ENCODE measurements at places on chromosomes 12 and 14.

DNA sequence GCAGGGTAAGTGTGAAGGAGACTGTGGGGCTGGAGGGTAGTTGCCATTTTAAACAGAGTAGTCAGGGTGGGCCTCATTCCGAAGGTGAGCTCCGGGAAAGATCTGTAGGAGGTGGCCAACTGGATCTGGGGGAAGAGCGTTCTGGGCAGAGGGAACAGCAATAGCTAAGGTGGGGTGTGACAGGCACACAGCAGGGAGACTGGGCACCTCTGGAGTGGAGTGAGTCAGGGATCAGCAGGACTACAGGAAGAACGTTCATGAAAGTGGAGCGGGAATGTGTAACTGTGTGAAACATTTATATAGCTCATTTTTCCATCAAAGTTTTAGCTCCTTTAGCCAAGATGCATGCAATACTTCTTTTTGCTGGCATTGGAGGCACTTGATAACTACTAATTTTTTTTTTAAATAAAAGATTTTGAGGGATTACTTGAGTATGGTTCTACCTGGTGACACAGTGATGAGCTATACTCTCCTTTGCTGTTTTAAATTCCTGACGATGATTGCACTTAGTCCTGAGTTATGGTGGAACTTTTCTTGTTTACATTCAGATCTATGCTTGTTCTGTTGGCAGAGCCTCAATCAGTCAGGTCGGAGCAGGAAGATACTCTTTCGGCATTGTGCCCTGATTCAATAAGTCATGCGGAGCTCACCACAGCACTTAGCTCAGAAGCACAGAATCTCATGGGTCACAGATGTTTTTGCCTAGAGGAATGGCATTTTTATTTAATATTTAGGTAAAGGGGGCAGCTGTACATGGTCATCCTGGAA is 106.4 kb downstream of the WIF1 start:
- no peak for DNase-seq

DNA sequence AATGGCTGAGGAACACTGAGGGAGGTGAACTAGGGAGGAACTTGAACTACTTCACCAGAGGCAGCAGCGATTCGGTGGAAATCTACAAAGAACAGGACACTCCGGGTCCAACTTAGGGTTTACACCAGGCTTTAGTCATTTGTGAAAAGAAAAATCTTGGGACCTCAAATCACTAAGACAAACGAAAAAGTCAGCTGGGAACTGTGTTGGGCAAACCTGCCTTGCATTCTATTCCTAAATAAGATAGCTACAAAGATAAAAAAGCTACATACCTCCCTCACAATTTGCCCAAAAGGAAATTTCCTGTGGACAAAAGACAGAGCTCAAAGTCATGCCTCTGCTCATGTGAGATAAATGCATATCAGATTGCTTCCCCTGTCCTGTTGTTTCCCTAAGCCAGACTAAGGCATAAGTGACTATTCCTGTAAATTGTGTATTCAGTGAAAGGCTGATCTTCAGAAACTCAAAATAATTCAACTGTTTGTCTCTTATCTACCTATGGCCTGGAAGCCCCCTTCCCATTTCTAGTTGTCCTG is 106.6 kb downstream of the APAF1 start:
- DNase-seq: no peak

GRCh38 chr12:62757048-62757447 is 177.9 kb downstream of the PPM1H start:
- no peak for DNase-seq

DNA sequence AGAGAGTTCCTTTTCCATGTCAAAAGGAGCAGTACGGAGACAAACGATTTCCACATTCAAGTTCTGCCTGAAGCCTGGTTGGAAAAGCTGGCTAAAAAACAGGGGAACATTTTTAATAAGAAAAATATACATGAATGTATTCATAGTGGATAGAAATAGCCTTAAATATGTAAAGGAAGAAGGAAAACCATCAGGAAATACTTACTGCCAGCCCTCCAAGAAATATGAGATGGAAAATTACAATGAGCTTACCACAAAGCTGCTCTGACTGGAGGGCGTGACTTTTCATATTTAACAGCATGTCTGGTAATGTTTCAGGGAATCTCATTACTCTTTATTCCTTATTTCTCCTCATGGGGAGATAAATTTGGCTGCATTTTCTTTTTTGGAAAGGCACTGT is 75.9 kb upstream of the ZDHHC17 start:
- DNase-seq: no peak

GRCh38 chr14:73236157-73236556 is 1.1 kb upstream of the PAPLN start:
- DNase-seq: no peak
